AML-193 (cell line): ENCODE measurements at places on chromosomes 3 and 15.

DNA sequence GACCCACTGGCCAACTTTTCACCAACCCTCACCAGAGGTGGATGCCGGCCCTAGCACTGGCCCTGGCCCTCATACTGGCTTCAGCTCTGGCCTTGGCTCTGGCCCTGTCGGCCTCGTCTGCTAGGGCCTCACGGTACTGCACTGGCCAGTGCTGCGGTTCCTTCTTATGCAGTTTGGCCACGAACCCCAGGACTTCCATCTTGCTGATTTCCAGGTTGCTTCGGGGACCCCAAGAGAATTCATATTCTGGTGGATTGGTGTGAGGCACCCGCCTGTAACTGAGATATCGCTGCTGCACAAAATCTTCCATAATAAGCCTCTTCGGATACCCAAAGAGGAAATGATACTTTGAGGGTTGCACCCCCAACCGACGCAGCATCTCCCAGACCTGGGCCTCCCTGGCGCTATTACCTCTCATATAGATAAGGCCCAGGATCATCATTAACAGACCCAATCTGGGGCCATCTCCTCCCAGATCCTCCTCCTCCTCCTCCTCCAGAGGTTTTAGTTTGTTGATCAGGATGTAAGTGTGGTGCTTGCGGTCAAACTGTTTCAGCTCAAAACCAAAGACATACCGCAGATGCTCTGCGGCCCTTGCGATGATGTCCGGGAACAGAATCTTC lies 883 bp downstream of the MAGEF1 start:
- peak; percentile 80 for DNase-seq

DNA sequence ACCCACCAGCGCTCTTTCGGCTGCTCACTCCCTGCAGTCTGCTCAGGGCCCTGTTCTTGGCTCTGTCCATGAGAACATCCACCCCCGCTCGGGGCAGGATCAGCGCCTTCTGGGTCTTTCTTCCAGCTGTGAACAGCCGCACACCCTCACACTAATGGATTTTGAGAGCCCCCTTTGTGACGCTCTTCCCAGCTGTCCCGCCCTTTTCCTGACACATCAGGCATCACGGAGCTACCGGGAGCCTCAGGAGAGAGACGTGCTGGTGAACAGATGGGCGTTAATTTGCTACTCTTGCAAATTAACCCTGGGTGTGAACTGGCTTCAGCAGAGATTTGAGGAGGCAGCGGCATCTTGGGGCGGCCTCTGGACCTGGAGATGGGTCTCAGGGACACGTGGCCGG lies 113.0 kb downstream of the TMEM266 start:
- no peak for DNase-seq

- DNase-seq, result no peak
These were observed 72.3 kb downstream of the SLCO3A1 start for GRCh38 chr15:91925794-91926193.

DNA sequence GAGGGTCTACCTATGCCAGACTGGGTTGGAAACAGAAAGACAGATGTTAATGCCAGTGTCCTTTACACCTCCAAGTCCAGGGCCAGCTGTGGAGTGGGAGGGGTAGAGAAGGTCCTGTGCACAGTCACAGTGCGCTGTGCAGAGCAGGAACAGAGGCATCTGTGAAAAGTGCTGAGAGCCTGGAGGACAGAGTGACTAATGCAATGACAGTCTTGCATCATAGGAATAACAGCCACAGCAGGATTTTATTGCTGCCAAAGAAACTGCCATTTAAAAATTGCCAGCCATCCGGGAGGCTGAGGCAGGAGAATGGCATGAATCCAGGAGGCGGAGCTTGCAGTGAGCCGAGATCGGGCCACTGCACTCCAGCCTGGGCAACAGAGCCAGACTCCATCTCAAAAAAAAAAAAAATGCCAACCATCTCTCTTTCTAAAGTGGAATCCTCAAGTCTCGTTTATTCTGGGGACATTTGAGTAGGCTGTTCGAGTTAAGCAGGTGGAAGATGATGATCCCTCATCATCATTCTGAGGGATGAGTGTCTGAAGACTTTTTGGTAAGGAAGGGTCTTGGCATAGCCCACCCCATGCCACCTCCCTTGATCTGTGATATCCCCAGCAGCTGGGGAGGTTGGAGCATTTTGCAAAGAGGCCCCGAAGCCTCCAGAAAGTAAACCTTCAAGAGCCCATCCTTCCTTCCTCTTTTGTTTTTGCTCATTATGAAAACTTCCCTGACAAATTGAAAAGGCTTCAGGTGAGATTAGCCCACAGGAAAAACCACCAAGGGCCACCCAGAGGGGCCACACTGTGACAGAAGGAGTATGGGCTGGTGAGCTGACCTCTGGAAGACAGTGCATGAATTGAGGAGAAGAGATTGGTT lies 7.7 kb downstream of the CCR2 start:
- peak; percentile 97 for DNase-seq

- DNase-seq, result no peak
These were observed 339.6 kb upstream of the ARL6 start for GRCh38 chr3:97425002-97425401.

DNA sequence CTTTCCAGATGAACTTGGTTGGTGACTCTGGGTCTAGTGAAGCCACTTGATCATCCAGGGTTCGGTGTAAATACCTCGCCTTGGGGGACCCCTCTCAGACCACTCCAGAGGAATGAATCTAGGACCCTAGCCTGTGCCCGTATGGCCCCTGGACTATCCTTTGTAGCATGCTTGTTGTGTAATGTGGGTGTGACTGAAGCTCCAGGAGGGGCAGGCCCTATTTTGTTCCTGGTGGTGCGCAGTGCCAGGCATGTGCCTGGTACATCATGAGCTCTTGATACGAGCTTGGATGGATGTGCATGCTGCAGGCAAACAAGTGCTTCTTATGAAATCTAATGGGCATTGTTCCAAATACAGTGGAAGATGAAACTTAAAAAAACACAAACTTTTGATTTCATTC lies 82.8 kb downstream of the EBLN2 start:
- no peak for DNase-seq

GRCh38 chr15:56205061-56205876 lies 38.4 kb downstream of the RFX7 start:
- no peak for DNase-seq

GRCh38 chr3:73827725-73828211 lies 203.0 kb upstream of the PDZRN3 start:
- no peak for DNase-seq

GRCh38 chr3:126456211-126456610 lies 19.5 kb downstream of the ZXDC start:
- DNase-seq, result no peak

GRCh38 chr3:123809597-123809996 lies 74.5 kb downstream of the MYLK start:
- no peak for DNase-seq

DNA sequence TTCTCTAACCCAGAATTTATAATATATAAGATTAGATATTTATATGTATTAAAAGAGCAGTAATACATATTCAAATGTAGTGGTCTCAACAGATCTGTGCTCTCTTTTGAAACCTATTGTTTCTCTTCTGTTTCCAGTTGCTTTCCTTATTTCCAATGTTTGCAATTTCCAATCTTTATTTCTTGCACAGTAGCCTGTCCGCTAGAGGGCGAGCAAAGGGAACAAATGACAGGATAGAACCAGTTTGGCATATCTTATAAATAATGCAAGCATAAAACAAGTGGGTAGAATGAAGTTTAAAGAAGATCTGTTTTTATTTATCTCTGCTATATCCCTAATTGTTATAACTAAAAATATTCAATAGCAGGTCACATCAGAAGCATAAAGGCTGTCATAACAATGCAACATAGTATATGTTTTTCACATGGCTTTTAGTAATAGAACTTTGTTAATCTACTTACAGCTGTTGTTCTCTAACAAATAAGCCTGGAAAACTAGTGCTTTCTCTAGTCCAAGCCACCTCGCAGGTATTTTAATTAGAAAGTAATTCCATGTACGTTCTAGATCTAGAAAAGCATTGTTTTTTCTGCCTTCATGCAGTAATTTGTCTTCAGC lies 15.1 kb upstream of the TCAIM start:
- peak; percentile 80 for DNase-seq

DNA sequence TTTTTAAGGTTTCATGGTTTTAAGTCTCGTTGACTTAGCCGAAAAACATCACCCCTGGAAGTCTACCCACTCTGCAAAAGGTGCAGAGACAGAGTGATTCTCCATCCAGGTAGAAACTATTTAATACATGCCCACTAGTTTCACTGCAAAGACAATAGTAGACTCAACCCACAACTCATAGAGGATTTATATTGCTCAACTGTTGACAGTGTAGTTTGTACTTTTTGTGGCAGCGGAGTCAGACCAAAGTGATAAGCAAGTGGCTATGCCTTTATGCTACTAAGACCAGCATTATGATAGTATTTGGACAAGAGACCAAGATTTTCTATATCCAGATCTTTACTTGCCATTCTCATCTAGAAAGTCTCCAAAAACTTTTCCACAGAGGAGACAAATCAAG lies 98.8 kb upstream of the ZBTB20 start:
- no peak for DNase-seq

DNA sequence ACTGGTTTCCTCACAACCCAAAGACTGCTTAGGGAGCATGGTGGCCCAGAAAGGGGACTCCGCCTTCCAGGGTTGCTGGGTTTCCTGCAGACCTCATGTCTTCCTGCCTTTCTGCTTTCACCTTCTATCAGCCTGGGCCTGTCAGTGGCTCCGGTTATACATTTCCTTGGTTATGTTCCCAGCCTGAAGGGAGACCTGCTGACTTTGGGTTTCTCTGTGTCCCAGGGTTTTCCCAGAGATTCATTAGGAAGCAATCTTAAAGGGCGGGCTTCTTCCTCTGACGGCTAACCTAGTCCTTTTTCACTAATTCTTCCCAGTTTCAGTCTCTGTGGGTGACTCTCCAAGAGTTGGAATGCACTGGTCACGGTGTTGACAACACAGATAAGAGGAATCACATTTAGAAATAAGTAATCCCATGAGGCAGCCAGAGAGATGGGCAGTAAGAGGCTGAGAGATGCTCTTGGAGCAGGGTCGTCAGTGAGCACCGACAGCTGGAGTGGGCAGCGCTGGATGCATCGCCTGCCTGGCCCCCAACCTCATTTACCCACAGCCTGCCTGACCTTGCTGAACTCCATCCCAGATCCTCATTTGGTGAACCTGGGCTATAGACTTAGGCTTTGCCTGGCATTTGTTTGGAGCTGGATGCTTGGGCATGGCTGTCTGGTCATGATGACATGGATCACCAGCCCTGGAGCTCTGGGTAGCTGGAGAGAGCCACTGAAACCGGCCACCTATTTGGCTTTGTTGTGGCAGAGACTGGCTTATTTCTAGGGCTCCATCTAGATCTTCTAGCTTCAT lies 10.0 kb upstream of the EHD4 start:
- no peak for DNase-seq

GRCh38 chr3:184660931-184661330 lies 50.9 kb downstream of the MAGEF1 start:
- no peak for DNase-seq

- no peak for DNase-seq
These were observed 143.4 kb downstream of the EEFSEC start for GRCh38 chr3:128296469-128297251.

- DNase-seq, result no peak
These were observed 102.4 kb downstream of the PLCL2 start for GRCh38 chr3:16987141-16987540.

DNA sequence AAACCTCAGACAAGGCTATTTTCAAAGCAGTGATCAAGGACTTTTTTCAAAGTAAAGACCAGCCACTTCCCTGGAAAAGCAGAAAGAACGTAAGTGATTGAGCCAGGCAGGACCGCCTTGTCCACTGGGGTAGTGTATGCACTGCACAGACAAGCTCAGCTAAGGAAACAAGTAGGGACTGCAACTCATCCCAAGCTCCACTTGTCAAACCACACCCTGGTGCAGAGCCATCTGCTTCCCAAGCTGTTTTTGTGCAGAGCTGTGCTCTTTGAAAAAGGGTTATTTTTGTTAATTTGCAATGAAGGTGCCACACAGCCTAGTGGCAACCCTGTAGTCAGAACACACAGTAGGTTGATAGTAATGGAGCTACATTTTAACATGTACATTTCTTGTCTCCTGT lies 193.3 kb downstream of the ADAMTS9 start:
- no peak for DNase-seq

DNA sequence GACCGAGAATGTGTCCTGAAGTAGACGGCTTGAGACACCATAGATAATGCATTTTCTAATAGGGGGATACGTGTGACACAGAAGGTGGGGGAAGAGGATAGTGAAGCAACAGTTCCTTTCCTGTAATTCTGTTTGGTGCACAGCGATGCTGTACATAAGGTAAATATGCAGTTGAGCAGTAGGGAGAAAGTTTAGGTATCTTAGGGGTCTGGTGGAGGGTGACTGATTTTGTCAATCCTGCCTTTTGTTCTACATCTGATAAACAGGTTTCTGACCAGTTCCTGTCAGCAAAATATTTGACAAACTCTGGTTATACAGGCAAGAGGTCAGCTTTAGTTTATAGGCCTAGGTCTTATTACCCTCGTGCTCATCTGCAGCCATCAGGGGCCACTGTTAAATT lies 71.3 kb downstream of the TRAK1 start:
- DNase-seq, result no peak

DNA sequence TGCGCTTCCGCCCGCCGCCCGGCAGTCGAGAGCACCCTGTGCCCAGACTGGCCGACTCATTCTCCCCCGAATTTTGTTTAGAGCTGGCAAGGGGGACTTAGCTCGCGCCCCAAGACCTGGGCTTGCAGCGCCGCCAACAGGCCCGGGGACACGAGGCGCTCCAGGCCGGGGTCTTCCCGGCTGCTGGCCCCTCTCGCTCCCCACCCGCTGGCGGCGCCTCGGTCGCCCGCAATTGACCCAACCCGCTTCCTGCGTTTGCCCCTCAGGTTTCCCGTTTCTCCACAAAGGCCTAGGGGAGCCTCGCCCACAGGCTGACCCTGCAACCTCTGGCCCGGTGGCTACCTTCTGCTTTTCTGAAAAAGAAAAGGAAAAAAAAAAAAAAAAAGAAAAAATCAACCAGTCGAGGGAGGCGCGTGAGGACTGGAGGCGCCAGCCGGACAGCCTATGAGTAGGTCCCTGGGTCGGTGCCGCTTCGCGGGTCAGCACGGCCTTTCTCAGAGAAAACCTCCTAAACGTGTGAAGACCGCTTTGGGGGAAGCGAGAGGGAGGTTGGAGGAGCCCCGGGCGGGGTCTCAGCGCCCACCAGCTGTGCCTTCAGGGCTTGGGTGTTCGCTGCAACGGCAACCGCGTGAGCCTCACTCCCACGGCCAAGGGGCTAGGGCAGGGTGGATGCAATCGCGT lies 7.2 kb downstream of the FOXL2 start:
- DNase-seq, result no peak

- no peak for DNase-seq
These were observed 450.0 kb upstream of the EPHA3 start for GRCh38 chr3:88657459-88657858.

DNA sequence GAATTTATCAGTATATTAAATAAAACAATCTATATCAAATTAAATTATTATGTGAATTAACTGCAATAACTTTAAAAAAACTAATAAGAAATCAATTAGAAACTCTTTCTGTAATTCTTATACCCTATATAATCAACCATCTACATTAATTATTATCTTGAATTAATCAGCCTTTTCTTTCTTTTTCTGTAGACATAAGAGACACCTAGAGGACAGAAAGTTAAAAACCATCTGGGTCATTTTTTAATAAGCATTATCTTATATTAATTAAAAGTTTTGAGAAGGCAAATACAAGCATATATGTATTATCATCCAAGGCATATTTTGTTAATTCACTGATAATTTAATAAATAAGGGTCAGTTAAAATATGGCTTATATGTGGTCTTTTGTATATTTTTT lies 24.2 kb upstream of the SLC25A26 start:
- peak; percentile 10 for DNase-seq
